Activated T-cell treated with anti-CD3 and anti-CD28 coated beads, Interleukin-2, amount 50 U/mL, for 4 hours (primary cell): ENCODE measurements at places on chromosomes 13 and 19. TPM values are rescaled to one million over a fixed set of nuclear protein-coding genes. Genes with fewer than 3 reads are reported as not detected.

- no peak for DNase-seq
These were observed 13.2 kb downstream of the ADGRE3 start for GRCh38 chr19:14661372-14661924.

GRCh38 chr19:31141301-31141700, 207.9 kb downstream of the TSHZ3 start:
- DNase-seq = no peak

DNA sequence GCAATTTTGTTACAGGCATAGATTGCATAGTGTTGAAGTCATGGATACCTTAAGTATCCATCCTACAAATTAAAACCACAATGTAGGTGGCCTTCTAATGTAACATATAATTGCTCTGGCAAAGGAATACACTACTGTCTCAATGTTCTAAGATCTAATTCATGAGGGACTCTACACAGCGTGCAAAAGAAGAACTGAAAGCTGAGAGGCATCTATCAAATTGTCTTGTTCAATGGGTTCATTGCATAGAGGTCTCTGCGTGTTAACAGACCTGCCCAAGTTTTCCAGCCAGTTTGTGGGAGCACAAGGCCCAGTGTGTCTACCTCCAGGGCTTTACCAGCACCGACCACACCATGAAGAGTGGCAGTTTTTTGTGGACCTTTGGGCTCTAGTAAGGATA, 451.4 kb downstream of the ITGBL1 start:
- no peak for DNase-seq

GRCh38 chr13:82976499-82976898, 905.8 kb downstream of the SLITRK1 start:
- no peak for DNase-seq

DNA sequence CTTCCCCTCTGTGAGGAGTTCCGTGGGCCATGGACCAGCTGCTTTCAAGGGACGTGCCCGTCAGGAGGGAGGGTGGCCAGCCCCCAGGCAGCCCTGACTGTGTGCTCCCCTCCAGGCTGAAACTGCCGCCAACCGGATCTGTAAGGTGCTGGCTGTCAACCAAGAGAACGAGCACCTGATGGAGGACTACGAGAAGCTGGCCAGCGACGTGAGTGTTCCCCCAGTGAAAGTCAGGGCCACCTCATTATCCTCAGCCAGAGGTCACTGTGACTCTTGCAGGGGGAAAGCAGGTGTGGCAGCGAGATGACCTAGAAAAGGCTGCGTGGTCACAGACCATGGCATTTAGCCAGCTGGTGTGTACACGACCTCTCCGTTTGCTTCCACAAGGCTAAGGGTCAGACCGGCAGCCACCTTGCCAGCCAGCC, 29.9 kb downstream of the CAPN12 start:
- no peak for DNase-seq

DNA sequence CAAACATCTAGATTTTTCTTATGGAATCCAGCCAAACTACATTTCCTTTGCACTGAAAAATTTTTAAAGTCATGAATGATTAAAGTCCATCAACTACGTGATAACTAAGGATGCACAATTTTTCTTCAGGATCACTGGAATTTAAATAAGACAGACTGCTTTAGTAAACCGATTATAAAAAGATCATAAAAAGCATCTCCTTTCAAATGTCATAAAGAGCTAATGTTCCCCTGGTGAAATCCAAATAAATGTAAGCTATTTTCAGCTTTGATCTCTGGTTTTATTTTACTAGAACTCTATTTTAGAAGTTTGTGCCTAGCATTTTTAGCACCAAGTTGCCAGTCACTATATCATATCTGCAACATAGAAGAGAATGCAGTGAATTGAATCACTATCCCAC, 460.8 kb downstream of the RFC3 start:
- no peak for DNase-seq

- no peak for DNase-seq
These were observed 6.1 kb upstream of the CLEC4G start for GRCh38 chr19:7738023-7738422.

DNA sequence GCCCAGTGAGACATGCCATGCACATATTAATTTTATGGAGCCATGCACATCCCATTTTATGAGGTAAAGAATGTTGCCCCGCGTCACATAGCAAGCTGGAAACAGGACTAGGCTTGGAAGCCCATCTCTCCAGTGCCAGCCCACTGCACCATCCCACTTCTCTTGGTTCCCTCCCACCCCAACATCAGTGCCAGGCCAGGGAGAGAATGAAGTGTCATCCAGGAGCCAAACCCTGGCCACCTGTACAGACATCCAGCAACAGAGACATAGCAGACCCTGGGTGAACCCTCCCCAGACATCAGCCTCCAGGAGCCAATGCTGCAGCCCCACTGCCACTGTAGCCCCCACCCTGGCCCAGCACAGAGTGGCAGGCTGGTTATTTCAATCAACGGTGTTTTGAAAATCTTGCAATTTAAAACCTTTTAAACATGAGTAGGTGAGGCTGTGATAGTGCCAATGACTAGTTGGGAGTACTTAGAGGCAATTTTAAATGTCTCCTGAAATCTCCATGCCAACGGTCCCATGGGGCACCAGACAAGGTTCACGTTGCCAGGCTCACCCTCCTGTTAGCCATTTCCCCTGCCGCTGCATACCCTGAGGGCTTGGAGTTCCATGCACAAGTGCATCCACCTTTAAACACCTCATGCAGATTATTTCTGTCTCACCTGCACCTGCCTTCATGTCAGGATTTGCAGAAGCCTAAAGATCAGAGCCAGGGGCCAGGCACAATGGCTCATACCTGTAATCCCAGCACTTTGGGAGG, 34.7 kb downstream of the VSTM2B start:
- DNase-seq = no peak

DNA sequence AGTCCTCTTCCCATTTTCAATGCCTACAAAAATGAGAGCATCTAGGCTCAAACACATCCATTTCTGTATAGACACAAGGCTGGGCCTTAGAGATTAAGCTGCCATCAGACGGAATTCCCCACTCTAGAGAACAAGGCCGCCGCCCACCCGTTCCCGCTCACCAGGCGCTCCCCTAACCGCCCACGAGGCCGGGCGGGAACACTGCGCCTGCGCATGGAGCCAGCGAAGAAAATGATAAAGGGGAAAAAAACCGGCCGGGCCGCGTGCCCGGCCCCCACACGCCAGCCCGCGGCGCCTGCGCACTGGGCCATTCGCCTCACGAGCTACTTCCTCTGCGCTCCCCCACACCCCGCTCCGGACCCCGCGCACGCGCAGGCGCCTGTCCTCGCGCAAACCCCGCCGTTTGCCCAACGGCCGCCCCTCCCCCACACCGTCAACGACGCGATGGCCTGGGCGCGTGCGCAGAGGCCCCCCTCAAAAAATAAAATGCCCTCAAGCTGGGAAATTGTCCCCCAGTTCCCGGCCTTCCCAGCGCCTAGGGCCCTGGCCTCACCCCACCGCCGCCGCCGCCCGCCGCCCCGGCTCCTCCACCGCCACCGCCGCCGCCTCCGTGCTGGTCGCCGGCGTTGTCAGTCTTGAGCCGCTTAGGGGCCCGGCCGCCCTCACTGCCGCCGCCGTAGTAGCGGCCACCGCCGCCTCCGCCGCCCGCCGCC, 483 bp downstream of the HNRNPL start:
- peak; percentile 99 for DNase-seq

- DNase-seq = no peak
These were observed 295.8 kb downstream of the NDFIP2 start for GRCh38 chr13:79776531-79777295.

DNA sequence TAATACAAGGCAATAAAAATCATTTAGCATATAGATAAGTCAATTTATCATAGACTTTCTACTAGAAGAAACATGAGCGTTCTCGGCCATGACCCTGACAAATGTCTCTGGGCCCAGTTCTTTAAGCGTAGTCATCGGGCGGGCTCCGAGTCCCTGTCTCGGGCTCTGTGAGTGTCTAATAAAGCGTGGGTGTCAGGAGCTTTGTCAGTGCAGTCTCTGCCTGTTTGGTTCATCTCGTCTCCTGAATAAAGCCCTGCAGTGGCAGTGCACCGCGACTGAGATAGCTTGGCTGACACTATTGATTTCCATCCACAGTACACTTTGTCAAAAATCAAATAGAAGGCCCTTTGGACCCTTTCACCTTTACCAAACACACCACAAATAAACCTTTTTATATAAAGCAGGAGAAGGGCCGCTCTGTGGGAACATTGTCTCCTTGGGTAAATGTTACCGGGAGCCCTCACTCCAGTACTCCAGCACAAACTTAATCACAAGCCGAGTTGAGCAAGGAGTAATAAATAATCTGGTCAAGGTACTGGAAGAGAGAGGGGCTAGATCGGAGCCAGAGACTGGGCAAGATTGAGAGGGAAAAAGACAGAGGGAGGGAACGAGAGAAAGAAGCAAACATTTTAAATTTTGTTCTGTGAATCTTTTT, 368.2 kb upstream of the TSHZ3 start:
- DNase-seq = no peak

DNA sequence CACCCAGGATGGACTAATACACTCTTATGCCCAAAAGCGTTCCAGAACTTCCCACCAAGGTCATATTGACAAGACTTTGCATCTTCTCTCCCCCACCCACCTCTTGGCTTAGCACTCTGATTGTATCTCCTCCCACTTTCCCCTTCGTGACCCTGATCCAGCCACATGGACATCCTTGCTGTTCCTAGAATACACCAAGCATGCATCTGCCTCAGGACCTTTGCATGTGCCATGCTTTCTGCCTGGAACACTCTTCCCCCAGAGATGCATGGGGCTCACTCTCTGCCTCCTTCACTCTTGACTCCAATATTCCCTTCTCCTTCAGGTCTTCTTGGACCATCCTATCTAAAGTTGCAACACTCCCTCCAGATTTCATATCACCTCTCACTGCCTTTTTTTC, 16.2 kb upstream of the LAIR1 start:
- DNase-seq = no peak

- DNase-seq = no peak
These were observed 245.2 kb downstream of the DLEU7 start for GRCh38 chr13:50598338-50598737.

DNA sequence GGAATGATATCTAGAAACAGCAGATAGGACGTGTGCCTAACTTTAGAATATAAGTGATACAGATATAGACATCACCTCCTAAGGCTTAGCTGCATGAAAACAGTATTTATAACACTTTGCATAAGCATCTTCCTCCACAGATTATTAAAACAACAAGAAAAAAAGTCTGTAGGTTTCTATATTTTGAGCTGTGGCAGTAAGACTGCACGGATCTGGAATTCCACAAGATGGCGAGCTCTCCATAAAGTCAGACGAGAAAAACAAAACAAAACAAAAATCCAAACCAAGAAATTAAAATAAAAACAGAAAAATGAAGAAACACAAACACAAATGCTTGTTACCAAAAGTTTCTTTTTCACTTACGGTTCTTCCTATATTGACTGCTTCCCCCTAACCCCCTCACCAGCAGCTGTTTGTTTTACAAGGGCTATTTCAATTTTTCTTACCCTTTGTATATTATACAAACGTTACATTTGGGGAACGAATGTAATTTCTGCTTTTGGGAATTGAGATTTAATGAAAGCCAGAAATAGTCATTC, 285.8 kb downstream of the MYO16 start:
- DNase-seq = no peak

DNA sequence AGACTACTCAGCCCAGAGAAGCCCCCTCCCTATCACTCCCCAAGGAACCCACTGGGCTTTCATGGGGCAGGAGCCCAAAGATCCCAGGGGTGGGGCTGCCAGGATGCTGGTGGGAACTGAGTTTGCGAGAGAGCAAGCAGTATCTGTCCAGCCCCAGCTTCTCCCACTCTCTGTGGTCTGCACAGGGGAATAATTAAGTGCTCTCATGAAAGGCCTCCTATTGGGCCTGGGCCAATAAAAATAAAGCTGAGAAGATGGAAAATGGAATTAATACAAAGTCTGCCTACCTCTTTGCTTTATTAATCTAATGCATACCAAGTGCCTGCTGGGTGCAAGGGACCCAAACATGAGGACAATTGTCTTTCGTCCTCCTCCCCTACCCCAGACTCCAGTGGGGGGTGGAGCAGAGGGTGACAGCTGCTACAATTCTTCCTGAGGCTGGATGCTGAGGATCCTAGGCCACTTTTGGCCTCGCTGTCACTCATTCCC, 5.4 kb downstream of the DDX39A start:
- no peak for DNase-seq

DNA sequence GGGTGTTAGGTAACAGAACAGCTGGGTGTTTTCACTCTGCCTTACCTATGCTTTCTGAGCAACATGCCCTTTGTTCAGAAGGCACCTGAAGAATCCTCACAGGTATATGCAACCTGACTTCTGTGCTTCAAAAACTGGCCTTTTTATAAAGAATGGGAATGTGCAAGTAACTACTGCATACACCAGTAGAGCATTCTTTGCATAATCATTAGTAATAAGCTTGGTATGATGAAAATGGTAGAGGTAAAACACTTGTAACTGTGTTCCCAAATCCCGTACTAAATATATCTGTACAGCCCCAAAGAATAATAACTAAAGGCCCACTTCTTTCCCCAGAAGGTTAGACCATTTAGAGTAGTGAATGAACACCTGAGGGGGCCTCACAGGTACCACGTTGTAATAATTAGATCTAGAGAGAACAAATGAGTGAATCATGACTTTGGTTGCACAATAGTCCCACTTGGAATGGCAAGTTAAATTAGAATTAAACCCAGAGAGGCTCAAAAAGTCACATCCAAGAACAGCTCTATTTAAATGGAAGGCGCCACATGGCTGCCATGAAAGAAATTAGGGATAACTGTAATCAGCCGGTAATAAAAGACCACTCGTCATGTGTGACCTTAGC, 413.9 kb downstream of the KLF12 start:
- DNase-seq = no peak

DNA sequence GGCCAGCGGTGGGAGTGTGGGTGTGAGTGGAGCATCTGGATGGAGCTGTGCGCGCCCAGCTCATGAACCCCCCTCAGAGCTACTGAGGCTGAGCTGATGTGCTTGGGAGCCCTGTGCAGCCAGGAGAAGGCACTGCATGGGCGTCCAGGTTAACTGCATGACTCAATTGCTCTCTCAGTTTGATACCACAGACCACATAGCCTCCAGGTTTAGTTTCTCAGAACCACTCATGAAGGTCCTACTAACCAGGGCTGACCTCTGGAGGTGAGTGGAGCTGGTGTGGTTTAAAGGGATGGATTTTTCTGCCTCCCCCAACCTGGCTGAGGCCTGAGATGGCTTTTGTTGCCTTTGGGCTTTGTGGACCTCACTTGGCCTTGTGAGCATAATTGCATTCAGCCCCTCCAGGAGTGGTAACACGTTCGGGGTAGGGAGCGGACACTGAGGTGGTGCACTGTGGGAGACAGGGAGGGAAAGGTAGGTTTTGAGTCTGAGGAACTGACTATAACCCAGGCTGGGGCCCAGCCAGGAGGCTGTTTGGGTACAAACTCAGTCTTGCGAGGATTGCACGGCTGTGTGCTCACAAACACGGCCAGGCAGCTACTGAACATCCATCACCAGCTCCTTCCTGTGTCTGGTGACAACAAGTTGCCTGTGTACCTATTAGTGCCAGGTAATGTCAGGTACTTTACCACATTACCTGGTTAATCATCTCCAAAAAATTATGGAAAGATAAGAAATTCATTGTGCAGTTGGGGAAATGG, 97.5 kb downstream of the RGCC start:
- DNase-seq = no peak

ATP4A gene
- not detected for total RNA-seq

OVOL3 gene
- total RNA-seq = not detected

TBXA2R gene
- 0.66 TPM for total RNA-seq

ZNF878 gene
- 0.13 TPM for total RNA-seq

S1PR4 gene
- 23.8 TPM for total RNA-seq

RTBDN gene
- not detected for total RNA-seq
